Renal cortical epithelial cell (primary cell): ENCODE measurements at places on chromosomes 13 and 19. TPM values are rescaled to one million over a fixed set of nuclear protein-coding genes. Genes with fewer than 3 reads are reported as not detected.

Gene SRRM5
- total RNA-seq, result 0.05 TPM in 1 of 2 replicates, not detected in the other

DNA sequence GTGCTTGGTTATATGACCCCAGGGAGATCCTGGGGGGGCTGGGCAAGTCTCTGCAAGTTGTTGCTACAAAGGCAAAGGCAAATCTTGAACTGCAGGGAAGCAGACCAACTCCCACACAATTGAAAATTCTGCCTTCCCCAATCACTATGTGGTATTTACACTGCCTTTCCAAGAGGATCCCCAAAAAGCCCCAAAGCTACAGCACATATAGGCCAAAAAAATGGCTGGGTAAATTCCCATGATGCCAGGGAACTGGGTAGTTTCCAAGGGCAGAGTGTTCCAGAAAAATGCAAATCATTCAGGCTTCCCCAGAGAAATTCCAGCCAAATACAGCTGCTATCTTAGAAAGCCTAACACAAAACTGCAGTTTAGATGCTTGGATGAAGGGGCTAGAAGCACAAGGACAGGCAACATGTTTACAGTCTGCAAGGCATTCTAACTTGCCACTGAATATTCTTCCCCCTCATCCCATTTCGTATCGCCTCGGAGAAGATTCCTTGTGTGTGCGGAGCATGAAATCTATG, 6.2 kb downstream of the FOXO1 start:
- no peak for DNase-seq

GRCh38 chr19:29715701-29716581, 880 bp upstream of the C19orf12 start:
- peak; percentile 25 for DNase-seq

DNA sequence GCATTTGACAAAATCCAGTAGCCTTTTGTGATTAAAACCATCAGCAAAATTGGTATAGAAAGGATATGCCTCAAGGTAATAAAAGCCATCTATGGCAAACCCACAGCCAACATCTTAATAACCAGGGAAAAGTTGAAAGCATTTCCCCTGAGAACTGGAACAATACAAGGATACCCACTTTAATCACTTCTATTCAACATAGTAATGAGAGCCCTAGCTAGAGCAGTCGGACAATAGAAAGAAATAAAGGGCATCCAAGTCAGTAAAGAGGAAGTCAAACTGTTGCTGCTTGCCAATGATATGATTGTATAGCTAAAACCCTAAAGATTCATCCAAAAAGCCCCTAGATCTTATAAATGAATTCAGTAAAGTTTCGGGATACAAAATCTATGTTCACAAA, 1510.3 kb downstream of the PCDH9 start:
- DNase-seq, result no peak

Gene OR7A5
- total RNA-seq, result not detected in 2 replicates

Gene KLF1
- total RNA-seq, result not detected in 2 replicates

DNA sequence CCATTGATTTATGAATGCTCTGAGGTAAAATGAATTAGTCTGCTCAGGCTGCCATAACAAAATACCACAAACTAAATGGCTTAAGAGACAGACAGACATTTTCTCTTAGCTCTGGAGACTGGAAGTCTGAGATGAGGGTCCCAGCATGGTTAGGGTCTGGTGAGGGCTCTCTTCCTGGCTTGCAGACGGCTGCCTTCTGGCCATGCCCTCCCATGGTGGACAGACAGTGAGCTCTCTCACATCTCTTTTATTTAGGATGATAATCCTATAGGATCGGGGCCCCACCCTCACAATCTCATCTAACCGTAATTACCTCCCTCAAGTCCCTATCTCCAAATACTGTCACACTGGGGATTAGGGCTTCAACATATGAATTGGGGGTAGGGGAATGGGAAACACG, 47.1 kb downstream of the HSPH1 start:
- DNase-seq, result no peak

- DNase-seq, result peak; percentile 61
Observed at GRCh38 chr13:62246581-62246980, 830.9 kb upstream of the PCDH20 start.
